ENCODE measurements at places on chromosomes 13 and 19.

GRCh38 chr13:22194106-22194805, 523.4 kb downstream of the FGF9 start:
- no peak for DNase-seq

DNA sequence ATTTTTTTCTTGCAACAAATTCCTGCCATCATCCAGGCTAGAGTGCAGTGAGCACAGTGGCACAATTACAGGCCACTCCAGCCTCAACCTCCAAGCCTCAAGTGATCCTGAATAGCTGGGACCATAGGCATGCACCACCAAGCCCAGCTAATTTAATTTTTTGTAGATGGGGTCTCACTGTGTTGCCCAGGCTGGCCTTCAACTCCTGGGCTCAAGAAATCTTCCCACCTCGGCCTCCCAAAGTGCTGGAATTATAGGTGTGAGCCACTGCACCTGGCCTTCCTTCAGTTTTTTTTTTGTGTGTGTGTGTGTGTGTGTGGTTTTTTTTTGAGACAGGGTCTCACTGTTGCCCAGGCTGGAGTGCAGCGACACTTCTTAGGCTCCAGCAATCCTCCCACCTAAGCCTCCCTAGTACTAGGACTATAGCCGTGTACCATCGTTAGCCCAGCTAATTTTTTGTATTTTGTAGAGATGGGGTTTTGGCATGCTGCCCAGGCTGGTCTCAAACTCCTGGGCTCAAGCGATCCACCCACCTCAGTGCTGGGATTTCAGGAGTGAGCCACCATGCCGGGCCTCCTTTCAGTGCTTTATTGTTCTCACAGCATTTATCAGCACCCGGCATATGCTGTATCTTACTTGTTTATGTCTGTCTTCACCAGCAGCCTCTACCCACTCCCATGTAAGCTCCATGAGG, 5.9 kb upstream of the SRRM5 start:
- DNase-seq: no peak

GRCh38 chr19:14181906-14182305, 24.1 kb downstream of the ADGRL1 start:
- DNase-seq: no peak

- no peak for DNase-seq
Observed at GRCh38 chr13:105463011-105463501, 1072.4 kb downstream of the EFNB2 start.

- no peak for DNase-seq
Observed at GRCh38 chr19:34589730-34590129, 87.2 kb downstream of the SCGB2B2 start.

DNA sequence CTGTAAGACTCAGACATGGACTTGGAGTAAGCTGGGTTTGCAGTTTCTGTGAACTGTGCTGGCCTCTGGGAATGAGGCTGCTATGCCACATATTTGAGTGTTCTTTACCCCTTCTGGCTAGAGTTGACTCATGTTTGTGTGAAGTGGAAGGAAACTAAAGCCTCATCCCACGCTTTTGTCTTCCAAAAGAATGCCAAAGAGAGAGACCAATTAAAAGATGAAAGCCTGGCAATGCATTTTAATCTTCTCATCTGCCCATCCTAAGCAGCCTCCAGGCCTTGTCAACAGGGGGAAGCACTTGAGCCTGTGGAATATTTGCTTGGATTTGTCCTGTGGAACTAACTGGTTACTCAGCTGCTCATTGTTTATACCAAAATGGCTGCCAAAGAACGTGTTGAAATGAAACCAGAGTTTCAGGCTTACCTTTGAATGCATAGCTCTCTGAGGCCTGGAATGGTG, 49.1 kb downstream of the LMO7 start:
- DNase-seq: no peak

DNA sequence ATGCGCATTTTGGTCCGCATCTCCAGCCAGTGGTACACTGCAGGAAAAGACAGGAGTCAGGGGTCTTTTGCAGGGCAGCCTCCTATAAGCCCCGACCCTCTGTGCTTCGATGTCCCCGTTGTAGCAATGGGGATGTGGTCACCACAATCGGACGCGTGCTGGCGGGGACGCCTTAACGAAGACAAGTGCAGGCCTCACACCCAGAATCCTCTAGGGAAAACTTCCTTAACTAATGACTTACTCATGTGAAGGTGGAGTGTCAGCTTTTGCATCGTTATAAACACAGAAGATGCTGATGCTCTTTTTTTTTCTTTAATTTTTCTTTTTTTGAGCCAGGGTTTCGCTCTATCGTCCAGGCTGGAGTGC, 22.1 kb downstream of the VASP start:
- DNase-seq: no peak

- peak; percentile 88 for DNase-seq
Observed at GRCh38 chr19:5138606-5139582, 170.0 kb downstream of the KDM4B start.

DNA sequence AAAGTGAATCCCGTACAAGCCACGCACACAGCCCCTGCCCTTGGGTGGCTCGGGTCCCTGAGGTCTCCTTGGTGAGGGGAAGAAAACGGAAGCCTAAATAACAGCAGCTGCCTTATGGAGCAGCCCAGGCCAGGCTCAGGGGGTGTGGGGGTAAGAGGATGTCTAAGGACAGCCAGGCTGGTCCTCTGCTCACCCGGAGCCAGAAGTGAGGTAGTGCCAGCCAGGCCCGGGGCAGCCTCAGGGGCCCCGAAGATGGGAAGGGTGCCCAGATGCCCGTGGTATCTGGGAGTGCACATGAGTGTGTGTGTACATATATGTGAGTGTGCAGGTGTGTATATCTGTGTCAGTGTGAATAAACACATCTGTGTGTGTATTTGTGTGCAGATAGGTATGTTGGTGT, 38.4 kb upstream of the PEPD start:
- DNase-seq: no peak

DNA sequence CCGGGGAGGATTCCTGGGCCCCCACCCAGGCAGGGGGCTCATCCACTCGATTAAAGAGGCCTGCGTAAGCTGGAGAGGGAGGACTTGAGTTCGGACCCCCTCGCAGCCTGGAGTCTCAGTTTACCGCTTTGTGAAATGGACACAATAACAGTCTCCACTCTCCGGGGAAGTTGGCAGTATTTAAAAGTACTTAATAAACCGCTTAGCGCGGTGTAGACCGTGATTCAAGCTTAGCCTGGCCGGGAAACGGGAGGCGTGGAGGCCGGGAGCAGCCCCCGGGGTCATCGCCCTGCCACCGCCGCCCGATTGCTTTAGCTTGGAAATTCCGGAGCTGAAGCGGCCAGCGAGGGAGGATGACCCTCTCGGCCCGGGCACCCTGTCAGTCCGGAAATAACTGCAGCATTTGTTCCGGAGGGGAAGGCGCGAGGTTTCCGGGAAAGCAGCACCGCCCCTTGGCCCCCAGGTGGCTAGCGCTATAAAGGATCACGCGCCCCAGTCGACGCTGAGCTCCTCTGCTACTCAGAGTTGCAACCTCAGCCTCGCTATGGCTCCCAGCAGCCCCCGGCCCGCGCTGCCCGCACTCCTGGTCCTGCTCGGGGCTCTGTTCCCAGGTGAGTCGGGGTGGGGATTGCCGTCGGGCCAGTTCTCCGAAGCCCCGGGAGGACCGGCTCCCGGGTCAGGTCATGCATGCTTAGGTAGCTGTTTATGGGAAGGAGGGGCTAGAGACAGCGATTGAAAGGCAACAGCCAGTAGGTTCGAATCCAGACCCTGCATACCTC, at the start of gene ICAM1:
ICAM1 (plus strand) TSS at position 505 of the 779 bp plus-strand sequence; CDS start at position 545, 40 bp downstream.
- DNase-seq: no peak

GRCh38 chr19:2969104-2969504, 8.3 kb upstream of the TLE6 start:
- no peak for DNase-seq

DNA sequence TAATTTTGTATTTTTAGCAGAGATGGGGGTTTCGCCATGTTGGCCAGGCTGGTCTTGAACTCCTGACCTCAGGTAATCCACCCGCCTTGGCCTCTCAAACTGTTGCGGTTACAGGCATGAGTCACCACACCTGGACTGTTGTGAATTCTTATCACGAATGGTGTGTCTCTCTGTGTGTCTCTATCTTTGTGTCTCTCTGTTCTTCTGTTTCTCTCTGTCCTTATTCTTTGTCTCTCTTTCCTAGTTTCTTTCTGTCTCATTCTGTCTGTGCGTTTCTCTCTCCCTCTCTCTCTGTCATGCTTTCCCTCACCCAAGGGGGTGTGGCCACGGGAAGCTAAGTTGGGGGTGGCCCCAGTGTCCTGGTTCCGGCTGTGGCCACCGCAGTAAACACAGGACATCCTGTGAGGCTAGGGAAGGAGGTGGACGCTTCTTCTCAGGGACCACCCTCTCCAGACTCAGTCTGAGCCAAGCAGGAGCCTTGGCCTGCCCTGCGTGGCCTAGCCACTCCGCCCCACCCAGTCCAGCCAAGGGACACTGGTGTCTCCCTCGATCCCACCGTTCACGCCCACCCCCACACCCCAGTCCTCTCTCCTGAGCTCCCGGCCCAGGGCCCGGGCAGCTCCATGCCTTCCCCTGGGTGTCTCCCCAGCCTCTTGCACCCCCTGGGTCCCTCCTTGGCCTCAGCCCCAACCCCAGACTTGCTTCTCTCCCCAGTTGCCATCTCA, 3.9 kb upstream of the PRX start:
- DNase-seq: peak; percentile 94

GRCh38 chr19:1028062-1028926, 1.9 kb downstream of the CNN2 start:
- DNase-seq: no peak

DNA sequence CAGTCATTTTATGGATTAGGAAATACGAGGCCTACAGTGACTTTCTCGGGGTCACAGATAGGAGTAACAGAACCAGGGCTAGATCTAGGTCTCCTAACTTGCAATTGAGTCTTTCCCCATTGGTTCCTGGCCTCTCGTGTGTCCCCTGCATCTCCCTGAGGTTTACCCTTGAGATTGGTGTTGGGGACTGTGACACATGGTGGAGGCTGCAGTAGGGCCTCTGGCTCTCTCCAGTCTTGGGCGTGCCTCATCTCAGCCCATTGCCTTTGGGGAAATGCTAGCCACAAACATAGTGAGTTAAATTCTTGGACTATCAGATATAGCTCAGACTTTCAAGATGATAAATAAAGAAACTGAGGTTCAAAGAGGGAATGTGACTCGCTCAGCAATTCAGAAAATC, 212.1 kb downstream of the KCNRG start:
- DNase-seq: no peak

DNA sequence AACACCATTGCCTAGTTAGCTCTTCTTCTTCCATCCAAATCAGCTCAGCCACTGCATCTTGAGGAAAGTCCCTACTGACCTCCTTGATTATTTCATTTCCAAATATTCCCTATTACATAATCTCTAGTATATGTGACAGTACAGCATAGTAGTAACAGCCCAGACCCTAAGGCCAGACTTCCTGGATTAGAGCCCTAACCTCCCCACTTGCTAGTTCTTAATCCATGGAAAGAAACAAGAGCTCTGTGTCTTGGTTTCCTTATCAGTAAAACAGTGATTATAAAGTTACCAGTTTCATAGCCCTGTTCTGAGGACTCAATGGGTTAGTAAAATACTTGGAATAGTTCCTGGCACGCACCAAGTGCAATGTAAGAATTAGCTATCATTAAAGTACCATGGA, 153.0 kb downstream of the RAP2A start:
- DNase-seq: no peak

DNA sequence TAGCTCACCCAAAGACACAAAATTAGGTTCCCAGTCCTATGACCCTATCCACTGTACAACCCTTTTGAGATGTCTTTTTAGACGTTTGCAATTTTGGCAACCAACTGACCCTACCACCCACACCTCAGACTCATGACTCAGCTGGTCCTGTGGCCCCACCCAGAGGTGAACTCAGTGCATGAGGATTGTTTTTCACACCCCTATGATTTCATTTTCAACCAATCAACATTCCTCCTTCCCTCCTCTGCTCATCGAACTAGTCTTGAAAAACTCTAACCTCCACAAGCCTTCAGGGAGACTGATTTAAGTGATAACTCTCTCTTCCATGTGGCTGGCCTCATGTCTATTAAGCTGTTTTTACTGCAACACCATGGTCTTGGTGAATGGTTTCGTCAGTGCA, 350.7 kb downstream of the UQCRFS1 start:
- no peak for DNase-seq

DNA sequence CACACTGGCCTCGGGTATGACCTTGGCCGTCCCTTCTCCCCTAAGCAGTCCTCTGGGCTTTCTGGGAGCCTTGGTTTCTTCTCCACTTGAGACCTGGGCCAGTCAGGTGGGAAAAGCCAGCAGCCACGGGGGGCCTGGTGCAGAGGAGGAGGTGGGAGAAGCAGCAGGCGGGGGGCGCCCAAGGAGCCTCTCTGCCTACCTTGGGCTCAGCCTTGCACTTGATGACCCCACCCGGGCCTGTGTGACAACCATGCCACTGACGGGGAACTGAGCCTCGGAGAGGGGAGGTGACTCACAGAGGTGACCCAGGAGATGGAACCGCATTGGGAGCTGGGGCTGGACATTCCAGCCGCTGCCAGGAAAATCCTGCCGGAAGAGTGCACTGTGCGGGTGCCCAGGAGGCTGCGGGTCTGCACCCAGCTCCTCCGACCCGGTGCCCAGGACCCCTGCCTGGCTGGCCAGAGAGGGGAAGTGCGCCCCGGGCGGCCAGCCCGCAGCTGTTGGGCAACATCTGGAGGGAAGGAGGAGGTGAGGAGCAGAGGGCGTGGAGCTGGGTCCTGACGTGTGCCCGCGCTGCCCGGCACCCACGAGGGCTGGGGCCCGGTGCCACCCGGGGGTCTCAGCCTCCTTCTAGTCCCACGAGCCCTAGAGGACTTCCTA, 23.4 kb upstream of the SLC7A10 start:
- no peak for DNase-seq

- no peak for DNase-seq
Observed at GRCh38 chr19:23800271-23800670, 41.6 kb upstream of the ZNF681 start.

- DNase-seq: no peak
Observed at GRCh38 chr13:73850104-73850873, 283.9 kb downstream of the KLF12 start.

DNA sequence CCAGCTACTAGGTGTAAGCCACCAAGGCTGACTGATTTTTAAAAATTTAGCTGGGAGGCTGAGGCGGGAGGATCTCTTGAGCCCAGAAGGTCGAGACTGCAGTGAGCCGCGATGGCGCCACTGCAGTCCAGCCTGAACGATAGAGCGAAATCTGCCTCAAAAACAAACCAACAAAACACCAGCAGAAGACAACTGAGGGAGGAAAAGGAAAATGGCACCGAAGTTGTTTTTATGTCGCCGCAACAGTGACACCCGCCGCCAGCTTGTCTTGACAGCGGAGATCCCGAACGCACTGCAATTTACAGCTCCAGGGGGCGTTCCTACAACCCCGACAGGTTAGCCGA, 298 bp upstream of the FAM98C start:
- DNase-seq: no peak

DNA sequence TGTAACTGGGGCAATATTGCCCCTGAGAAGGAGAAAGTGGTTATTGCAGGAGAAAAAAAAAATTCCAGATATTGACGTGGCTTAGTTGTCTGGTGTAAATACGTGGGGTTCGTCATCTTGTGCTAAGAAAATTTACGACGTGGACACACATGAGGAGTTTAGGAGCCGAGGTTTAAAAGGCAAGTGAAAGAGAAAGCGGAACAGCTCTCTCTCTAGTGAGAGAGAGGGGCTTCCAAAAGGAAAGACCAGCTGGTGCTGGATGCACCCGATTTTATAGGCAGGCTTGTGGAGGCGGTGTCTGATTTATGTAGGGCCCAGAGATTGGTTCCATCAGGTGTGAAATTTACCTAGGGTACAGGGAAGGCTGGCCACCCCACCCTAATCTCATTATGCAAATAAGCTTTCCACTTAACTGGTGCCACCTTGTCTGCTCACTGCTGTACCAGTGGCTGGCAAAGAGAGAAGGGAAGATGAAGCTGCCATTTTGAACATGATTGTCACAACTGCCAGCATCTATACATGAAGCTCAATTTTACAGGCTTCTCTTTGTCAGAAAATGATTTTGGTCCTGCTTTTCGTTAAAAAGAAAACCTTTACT, 845.1 kb downstream of the DACH1 start:
- DNase-seq: no peak
